ENCODE measurements at places on chromosomes 2 and 18.

DNA sequence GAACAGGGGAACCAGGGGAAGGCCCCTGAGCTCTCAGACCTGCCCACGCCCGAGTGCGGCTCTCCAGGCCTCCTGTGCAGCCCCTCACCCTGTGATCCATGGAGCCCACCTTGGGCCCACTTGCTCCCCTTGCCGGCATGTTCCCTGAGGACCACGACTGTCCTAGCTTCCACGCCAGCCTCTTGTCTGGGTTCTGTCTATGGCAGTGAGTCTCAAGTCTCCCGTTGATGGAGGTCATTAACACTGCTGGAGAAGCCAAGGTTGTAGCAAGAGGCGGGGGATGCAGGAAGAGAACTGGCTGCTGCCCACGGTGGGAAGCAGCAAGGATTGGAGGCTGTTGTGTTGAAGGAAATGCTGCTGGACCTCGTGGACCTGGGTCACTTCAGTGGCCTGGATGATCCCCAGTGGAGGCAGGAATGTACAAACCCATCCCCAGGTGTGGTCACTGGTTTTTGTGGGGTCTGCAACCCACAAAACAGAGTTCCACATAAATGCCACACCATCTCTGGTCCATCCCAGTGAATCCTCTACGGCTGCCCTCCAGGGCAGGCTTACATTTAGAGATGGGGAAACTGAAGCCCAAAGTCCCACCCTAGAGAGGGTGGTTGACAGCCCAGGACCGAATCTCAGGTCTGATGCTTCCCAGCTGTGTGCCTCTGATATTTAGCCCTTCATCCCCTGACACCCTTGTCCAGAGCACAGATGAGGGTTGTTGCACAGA, 150.3 kb downstream of the NDUFA10 start:
- no peak for DNase-seq

DNA sequence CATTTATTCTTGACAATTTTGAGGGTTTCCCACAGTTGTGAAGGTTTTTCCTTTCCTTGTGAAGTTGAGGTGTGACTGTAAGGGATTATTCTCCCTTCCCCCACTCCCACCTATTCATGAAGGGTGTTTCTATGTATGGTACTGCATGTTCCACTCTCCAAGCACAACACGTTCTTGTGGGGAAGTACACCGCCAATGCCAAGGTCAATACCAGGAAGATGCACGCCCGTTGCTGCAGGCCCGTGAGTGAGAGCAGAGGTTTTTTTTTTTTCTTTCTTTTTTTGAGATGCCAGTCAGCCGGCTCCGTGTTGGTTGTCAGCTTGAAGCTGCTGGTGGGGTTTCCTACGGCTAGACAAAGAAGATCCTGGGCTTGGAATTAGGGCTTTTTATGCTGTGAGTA, 38.6 kb upstream of the EPHA4 start:
- no peak for DNase-seq

- no peak for DNase-seq
Measured at GRCh38 chr2:50065835-50066234, 911.5 kb upstream of the FSHR start.

DNA sequence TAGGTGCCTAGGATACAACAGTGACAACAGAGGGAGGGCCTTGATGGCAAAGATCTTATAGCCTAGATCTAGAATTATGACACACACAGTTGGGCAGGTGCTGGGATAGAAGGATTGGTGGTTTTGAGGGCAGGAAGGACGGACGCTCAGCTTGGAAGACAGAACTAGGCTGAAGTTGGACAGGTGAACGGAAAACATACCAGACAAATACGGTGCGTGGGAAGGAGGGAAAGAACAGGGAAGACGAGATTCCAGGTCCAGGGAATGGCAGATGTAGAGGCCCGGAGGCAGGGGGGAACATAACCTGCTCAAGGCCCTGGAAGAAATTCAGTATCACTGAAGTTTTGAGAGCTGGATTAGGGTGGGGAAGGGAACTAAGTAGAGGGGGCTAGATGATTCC, 40.8 kb downstream of the CRACDL start:
- DNase-seq, result no peak

- no peak for DNase-seq
Measured at GRCh38 chr2:140711867-140712266, 1418.9 kb downstream of the LRP1B start.

DNA sequence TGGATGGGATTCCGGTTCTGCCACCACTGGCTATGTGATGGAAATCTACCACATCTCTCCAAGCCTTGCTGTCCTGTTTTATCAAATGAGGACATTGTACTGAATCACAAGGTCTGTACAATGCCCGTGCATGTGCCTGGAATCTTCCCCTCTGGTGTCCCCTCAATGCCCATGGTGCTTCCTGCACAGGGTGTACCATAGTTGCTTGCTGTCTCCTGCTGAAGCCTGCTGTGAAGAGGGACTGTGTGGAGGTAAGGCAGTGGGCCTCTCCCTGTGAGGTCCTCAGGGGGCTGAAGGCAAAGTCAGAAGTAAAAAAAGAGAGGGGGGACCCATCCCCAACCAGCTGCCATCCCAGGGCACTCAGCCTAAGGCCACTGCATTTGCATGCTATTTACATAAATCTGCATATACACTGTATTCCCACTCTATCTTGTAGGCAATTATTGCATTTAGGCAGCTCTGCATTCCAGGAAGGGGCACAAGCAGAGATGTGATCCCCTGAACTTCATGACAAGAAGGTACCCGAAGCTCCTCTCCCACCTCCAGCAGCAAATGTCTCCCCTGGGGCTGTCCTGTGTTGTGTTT, 9.1 kb upstream of the STEAP3 start:
- DNase-seq, result no peak

GRCh38 chr2:100066246-100066645, 76.1 kb downstream of the AFF3 start:
- no peak for DNase-seq

- no peak for DNase-seq
Measured at GRCh38 chr2:31384771-31385276, 29.7 kb downstream of the XDH start.

DNA sequence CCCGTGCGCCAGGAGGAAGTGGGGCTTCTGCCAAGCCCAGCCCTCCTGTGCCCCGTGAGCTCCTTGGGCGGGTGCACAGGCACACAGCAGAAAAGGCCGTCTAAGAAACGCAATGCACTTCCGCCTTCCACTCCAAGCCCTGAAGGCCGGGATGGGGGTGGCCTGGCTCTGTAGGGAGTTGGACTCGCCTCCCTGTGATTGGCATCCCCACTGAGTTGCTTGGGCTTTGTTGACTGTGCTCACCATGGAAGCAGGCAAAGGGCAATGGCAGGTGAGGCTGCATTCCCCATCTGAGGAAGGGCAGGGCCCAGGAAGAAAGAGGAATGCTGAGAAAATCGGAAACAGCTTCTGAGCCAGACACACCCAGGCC, 66.8 kb downstream of the CRACDL start:
- DNase-seq, result no peak

- no peak for DNase-seq
Measured at GRCh38 chr18:8603663-8604520, 5.3 kb upstream of the RAB12 start.

GRCh38 chr2:148756292-148756975, 111.9 kb downstream of the EPC2 start:
- DNase-seq, result no peak

- DNase-seq, result no peak
Measured at GRCh38 chr2:72669121-72669520, 156.7 kb downstream of the EXOC6B start.

- peak; percentile 34 for DNase-seq
Measured at GRCh38 chr18:32576296-32576916, 105.7 kb upstream of the GAREM1 start.

DNA sequence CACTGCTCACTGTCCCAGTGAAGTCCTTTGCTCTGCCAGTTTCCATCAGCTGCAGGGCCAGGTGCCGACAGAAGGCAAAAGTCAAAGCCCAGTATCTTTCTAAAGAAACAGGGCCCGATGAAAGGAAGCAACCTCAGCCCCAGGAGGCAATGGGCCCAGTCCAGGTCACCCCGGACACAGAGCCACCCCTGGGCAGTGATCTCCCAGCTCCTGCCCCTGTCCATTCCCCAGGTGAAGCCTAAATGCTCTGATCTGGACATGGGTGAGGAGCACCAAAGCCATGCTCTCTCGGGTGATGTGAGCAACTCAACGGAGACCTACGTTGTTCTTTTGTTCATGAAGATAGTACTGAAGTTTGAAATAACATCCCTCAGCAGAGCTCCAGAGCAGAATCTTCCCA, 61.6 kb downstream of the HDAC4 start:
- DNase-seq, result no peak

DNA sequence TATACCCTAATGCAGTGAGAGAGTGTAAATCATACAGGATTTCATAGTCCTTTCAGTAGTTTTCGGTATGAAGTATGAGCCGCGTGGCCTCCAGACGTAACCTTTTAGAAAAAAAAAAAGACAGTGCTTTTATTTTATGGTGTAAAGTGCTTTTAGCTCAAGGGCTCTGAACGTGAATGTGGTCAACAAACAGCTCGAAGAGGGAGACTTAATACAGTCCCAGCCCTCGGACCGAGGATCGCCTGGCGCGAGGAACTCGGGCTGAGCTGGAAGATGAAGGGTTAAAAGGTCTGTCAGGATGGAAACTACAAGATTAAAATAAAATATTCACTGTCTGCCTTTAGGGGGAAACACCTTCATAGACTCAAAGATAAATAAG, 4.0 kb upstream of the BCL11A start:
- DNase-seq, result no peak

GRCh38 chr2:26874514-26874913, 26.6 kb downstream of the DPYSL5 start:
- DNase-seq, result no peak

Measured in neural crest cell (in vitro differentiated cells).